ENCODE measurements at places on chromosomes 11 and 22. TPM values are rescaled to one million over a fixed set of nuclear protein-coding genes. Genes with fewer than 3 reads are reported as not detected.

The HBB gene
- total RNA-seq = 346 TPM

The NAP1L4 gene
- total RNA-seq = 96.1 TPM

The TOMT gene
- total RNA-seq = not detected

The CBX6 gene
- total RNA-seq = 57.4 TPM

The HTR3A gene
- total RNA-seq = not detected

The CLDN5 gene
- total RNA-seq = 151 TPM

The CRYBB2 gene
- not detected for total RNA-seq

GRCh38 chr22:45612940-45613339 lies 58.7 kb upstream of the ATXN10 start:
- DNase-seq = no peak

GRCh38 chr11:44596525-44597276 lies 31.2 kb downstream of the CD82 start:
- no peak for DNase-seq

GRCh38 chr11:68315171-68315920 lies 3.0 kb downstream of the LRP5 start:
- no peak for DNase-seq

DNA sequence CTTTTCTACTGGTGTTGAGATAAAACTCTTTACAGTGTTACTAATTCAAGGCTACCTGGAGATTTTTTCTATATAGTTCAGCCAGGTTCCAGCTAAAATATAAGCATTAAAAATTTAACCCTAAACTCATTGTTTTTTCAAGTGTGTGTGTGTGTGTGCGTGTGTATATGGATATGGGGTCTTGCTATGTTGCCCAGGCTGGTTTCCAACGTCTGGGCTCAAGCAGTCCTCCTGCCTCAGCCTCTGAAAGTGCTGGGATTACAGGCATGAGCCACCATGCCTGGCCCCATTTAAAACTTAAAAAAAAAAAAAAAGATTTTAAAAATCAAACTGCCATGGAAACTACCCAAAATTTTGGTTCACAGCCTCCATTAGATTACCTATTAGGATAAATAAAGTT lies 4.5 kb upstream of the PES1 start:
- DNase-seq = no peak

DNA sequence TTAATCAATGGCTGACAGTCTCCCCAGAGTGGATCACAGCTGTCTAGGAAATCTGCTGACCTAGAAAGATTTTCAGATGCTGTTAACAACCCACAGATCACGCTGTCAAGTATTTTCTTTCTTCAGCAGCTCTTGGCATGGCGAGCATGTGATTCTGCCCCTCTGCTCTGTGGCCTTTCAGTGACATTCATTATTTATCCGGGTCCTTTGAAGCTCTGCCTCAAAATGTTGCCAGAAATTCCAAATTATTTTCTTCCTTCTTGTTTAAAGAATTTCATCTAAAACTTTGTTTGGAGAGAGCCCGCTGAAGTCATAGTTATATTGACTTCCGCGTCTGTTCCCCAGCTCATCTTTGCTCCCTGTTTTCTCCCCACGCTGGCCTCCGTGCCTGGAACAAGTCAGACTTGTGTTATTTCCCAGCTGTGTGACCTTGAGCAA lies 134.1 kb downstream of the COMMD9 start:
- no peak for DNase-seq

DNA sequence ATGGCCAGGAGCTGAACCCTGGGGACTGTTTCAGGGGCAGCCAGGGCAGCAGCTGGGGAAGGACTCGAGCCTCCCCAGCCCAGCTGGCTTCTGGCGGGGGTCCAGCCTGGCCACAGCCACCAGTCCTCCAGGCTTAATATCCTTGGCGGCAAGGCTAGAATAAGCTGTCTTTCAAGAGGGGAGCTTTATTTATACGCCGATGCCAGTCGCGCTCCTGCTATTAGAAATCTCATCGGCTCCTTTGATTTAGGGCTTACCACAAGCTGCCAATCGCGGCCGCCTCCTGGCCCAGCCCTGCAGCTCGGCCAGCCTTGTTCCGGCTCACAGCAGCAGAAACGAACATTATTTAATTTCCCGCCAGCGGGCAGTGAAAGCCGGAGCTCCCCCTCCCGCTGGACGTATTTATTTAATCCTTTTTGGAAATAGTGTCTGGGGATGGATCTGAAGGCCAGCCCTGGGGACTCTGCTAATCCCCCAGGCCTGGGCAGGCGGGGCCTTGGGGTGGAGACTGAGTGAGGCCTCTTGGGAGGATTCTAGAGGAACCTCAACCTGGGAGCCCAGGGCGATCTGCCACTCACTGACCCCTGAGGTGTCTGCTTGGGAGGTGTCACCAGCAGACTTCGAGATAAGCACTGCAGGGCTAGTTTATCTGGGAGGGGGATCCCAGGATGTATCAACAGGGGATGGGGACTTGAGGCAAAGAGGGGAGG lies 363.1 kb downstream of the MN1 start:
- no peak for DNase-seq

DNA sequence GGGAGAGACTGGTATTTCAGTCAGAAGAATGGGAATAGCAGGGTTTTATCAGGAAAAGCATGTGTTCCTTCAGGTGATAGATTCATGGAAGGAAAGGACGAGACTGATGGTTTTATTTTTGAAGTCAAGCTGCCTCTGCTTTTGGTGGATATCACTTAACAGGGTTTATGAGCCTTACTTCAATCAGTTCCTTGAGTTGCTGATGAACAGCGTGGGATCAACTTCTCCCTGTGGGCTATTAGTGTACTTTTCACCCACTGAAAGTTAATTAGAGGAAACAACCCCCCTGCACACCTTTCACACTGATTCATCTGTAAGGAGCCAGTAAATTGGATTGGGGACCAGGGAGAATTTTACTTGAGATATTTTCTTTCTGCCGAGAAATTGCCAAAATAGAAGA lies 479.0 kb downstream of the NELL1 start:
- DNase-seq = no peak

DNA sequence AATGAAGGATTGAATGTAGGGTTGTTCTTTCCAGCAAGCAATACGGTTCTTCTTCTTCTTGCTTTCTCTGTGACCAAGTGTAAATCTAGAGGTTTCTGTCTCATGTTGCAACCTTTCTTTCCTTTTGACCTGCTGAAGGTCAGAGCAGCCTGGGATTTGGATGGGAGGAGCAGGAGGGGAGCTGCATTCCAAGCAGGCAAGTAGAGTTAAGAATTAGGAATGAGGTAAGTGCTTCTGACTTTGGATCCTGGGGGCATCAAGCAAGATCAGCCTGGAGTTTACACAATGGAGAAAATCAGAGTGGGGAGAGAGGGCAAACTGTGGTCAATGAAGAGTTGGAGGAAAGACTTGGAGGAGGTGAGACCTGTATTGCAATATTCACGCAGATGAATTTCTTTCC lies 225.6 kb upstream of the ZBED5 start:
- no peak for DNase-seq
